ENCODE measurements at places on chromosomes 11 and 22. TPM values are rescaled to one million over a fixed set of nuclear protein-coding genes. Genes with fewer than 3 reads are reported as not detected.
A peak's percentile ranks its signal among the peaks of the same experiment; 100 is the strongest.

MS4A3 gene
- not detected for total RNA-seq

SLC22A12 gene
- not detected for total RNA-seq

DDIAS gene
- total RNA-seq: 21.7 TPM

TMEM191B gene
- 2.7 TPM for total RNA-seq

OR4A16 gene
- total RNA-seq: not detected

- H3K27ac ChIP-seq: peak overlapping the region; percentile 66
- H3K4me3 ChIP-seq: no peak overlapping the region
- DNase-seq: no peak
- H3K27me3 ChIP-seq: no peaks in the 10 kb centered on the region
Observed at GRCh38 chr11:9250139-9250582, 15.0 kb downstream of the DENND5A start.

- DNase-seq: peak; percentile 51
- H3K36me3 ChIP-seq: no peaks in the 10 kb centered on the region
Observed at GRCh38 chr11:134032501-134033091, 36.3 kb upstream of the JAM3 start.

DNA sequence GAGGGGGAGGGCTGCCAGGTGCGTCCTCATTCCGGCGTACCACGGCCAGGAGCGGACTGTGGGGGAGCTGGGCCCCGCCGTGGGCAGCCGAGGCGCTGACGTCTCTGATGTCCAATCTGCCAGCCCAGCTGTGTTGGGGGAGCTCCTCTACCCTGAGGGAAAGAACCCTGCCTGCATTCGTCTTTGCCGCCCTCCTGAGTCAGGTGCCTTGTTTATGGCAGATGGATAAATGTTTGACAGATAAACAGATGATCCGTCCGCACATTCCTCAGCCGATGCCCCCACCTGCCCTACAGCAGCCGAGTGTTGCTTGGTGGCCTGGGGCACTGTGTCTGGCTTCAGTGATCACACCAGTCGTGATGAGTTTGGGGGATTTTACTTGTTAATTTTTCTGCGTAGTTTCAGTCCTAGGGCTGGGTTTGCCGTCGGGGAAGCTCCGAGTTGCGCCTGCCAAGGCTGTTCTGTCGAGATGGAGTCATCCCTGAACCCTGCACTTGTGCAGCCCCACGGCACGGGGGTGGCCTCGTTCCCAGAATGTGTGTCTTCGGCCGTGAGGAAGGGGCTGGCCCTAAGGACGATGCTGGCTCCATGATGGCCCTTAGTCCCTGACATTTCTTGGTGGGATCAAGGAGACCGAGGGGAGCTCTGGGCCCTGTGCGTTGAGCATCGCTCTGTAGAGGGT, 1083.9 kb downstream of the BRD1 start:
- H3K4me3 ChIP-seq: no peak overlapping the region
- H3K27me3 ChIP-seq: no peaks in the 10 kb centered on the region
- peak overlapping the region; percentile 80 for H3K27ac ChIP-seq
- H3K36me3 ChIP-seq: peaks cover 3% of the 10 kb centered on the region
- no peak for DNase-seq

GRCh38 chr11:118212781-118213191, 12.0 kb downstream of the JAML start:
- H3K27ac ChIP-seq: peak overlapping the region; percentile 51
- H3K4me3 ChIP-seq: no peak overlapping the region
- H3K36me3 ChIP-seq: no peaks in the 10 kb centered on the region
- peaks cover 15% of the 10 kb centered on the region for H3K27me3 ChIP-seq

DNA sequence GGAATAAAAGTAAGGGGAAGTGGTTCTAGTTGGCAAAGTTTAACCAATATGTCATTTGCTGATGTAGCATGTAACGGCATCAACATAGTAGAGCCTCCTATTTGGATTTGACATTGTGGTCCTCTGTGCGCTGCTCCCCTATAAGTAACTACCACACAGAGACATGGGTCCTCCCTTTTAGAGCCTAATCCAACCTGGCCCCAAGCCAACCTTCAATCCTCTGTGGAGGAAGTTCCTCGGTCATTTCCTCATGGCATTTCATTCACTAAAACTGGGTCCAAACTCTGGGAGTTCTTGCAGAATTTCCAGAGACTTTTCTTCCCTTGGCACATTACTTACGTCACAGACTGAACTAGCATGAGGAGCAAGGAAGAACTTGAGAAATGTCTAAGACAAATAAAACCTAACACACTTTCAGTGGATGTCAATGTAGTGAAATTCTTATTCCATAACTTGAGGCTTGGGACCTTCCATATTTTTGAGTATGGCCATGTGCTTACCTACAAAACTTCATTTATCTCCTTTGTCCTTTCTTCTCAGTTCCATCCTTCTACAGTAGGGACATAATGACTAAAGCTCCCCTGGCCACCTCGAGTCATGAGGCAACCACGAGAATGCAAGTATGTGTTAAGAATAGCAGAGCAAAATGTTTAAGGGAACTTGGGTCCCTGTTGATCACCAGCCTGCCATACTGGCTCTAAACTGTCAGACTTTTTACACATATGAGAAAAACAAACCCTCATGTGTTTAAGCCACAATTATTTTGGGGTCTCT, 34.7 kb downstream of the MMP20 start:
- peaks cover 8% of the 10 kb centered on the region for H3K4me1 ChIP-seq
- no peaks in the 10 kb centered on the region for H3K36me3 ChIP-seq

DNA sequence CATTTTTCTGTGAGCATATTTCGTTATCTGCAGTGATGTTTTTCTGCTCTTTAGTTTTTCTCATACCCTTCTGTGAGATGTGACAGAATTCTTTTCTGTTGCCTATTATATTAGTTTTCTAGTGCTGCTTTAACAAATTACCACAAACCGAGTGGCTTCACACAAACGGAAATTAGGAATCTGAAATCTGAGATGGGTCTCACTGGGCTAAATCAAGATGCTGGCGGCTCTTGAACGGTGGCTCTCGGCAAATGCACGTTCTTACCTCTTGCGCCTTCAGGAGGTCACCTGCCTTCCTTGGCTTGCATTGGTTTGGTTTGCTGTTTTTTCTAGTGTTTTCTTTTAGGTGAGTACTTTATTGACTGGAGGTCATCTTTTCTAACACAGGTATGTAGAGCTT, 13.0 kb downstream of the ZBED4 start:
- peaks cover 19% of the 10 kb centered on the region for H3K4me1 ChIP-seq
- DNase-seq: no peak
- H3K27ac ChIP-seq: no peak overlapping the region
- H3K27me3 ChIP-seq: no peaks in the 10 kb centered on the region
- H3K4me3 ChIP-seq: no peak overlapping the region
- peaks cover 50% of the 10 kb centered on the region for H3K36me3 ChIP-seq

GRCh38 chr22:29136782-29137700, 64.2 kb downstream of the KREMEN1 start:
- H3K27ac ChIP-seq: peak overlapping the region; percentile 47
- DNase-seq: no peak
- H3K4me1 ChIP-seq: peaks cover 21% of the 10 kb centered on the region
- H3K27me3 ChIP-seq: no peaks in the 10 kb centered on the region

Data from WTC11 (cell line).